ENCODE measurements at places on chromosomes 2 and 18. TPM values are rescaled to one million over a fixed set of nuclear protein-coding genes. Genes with fewer than 3 reads are reported as not detected.

FBXO41 gene
- 25.3 TPM for total RNA-seq

SLC5A7 gene
- total RNA-seq, result not detected

CNRIP1 gene
- total RNA-seq, result not detected

PAX8 gene
- 0.76 TPM for total RNA-seq

UGT1A6 gene
- total RNA-seq, result not detected

IMMT gene
- 160 TPM for total RNA-seq

GRB14 gene
- not detected for total RNA-seq

TMEFF2 gene
- total RNA-seq, result not detected

- no peaks in the 10 kb centered on the region for H3K27me3 ChIP-seq
- no peak overlapping the region for H3K27ac ChIP-seq
- DNase-seq, result no peak
- H3K36me3 ChIP-seq, result no peaks in the 10 kb centered on the region
- no peak overlapping the region for H3K4me3 ChIP-seq
- no peaks in the 10 kb centered on the region for H3K4me1 ChIP-seq
These were observed 179.0 kb downstream of the SMAD7 start for GRCh38 chr18:48771641-48772375.

GRCh38 chr18:80004600-80005342 is 16.4 kb upstream of the TXNL4A start:
- no peak overlapping the region for H3K4me3 ChIP-seq
- H3K27ac ChIP-seq, result no peak overlapping the region
- H3K4me1 ChIP-seq, result no peaks in the 10 kb centered on the region

DNA sequence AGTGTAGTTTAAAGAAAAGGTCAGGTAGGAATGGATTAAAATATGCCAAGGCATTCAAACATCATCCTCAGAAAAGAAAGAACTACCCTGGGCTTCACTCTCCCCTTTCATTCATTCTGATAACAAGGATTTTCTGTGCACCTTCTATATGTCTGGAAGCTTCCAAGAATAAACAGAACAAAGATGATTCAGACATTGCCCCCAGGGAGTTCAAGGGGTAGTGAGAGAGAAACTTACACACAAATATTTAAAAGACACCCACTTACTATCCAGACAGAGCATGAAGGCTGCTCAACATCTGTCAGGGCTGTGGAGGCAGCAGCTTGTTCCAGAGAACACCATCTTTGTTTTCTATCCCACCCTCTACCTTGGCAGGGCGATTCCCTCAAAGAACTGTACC is 140.5 kb downstream of the ALK start:
- H3K27ac ChIP-seq, result no peak overlapping the region
- H3K36me3 ChIP-seq, result no peaks in the 10 kb centered on the region
- H3K27me3 ChIP-seq, result no peaks in the 10 kb centered on the region
- no peak overlapping the region for H3K4me3 ChIP-seq
- no peaks in the 10 kb centered on the region for H3K4me1 ChIP-seq
- no peak for DNase-seq

- no peaks in the 10 kb centered on the region for H3K4me1 ChIP-seq
- H3K27ac ChIP-seq, result no peak overlapping the region
- H3K27me3 ChIP-seq, result peaks cover 13% of the 10 kb centered on the region
These were observed 46.9 kb downstream of the TTC32 start for GRCh38 chr2:19854596-19855541.

GRCh38 chr2:151869291-151869690 is 41.1 kb upstream of the ARL5A start:
- H3K4me3 ChIP-seq, result no peak overlapping the region
- no peak for DNase-seq
- H3K27me3 ChIP-seq, result peaks cover 11% of the 10 kb centered on the region
- no peaks in the 10 kb centered on the region for H3K4me1 ChIP-seq
- H3K36me3 ChIP-seq, result no peaks in the 10 kb centered on the region
- no peak overlapping the region for H3K27ac ChIP-seq

- peak overlapping the region; percentile 45 for H3K4me3 ChIP-seq
- H3K27me3 ChIP-seq, result no peaks in the 10 kb centered on the region
- DNase-seq, result no peak
- peaks cover 3% of the 10 kb centered on the region for H3K36me3 ChIP-seq
These were observed 776.2 kb downstream of the RNF144A start for GRCh38 chr2:7693246-7694075.

GRCh38 chr2:166332106-166332505 is 43.6 kb downstream of the SCN9A start:
- no peak overlapping the region for H3K4me3 ChIP-seq
- no peaks in the 10 kb centered on the region for H3K36me3 ChIP-seq
- no peak for DNase-seq
- H3K27me3 ChIP-seq, result no peaks in the 10 kb centered on the region
- H3K4me1 ChIP-seq, result no peaks in the 10 kb centered on the region

- no peak overlapping the region for H3K27ac ChIP-seq
- H3K27me3 ChIP-seq, result no peaks in the 10 kb centered on the region
These were observed 120.7 kb downstream of the CYP26B1 start for GRCh38 chr2:72026819-72027425.

GRCh38 chr2:60853531-60853930 is 27.8 kb upstream of the REL start:
- peaks cover 3% of the 10 kb centered on the region for H3K4me1 ChIP-seq
- H3K27me3 ChIP-seq, result no peaks in the 10 kb centered on the region
- no peak overlapping the region for H3K4me3 ChIP-seq
- no peak for DNase-seq

DNA sequence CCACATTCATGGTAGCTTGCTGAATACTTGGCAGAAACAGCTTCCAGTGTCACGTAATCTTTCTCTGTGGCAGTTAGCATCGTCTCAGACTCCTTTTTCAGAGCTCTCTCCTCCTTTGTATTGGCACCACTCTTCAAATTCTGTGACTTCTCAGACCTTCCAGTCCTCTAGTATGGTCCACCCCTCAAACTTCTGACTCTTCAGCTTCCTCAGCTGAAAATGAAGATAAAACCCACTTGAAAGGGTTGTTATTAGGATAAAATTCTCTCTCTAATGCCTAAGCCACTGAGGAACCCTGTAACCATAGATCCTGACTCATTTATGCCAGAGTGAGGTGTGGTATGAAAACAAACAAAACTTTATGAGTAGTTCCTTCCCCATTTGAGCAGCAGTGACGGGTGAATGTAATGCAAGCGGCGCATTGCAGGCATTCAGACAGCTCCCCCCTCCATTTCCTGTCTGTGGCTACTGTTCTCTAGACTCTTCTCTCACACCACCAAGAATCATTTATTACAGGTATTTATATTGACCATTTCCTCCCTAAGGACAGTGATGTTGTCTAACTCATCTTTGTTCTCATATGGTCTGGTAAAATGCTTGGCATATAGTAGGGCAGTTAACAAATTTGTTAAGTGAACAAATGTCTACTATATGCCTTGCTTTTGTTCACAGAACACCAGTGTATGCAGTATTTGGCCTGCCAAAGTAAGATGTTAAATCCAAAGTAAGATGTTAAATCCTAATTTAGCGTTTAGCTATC is 35.3 kb downstream of the GALNT1 start:
- peaks cover 2% of the 10 kb centered on the region for H3K36me3 ChIP-seq
- DNase-seq, result peak; percentile 57

GRCh38 chr2:230872151-230872967 is 7.6 kb downstream of the ITM2C start:
- H3K4me1 ChIP-seq, result peaks cover 3% of the 10 kb centered on the region
- no peak overlapping the region for H3K27ac ChIP-seq
- DNase-seq, result no peak

- no peak overlapping the region for H3K27ac ChIP-seq
- H3K36me3 ChIP-seq, result no peaks in the 10 kb centered on the region
- H3K4me1 ChIP-seq, result no peaks in the 10 kb centered on the region
- H3K4me3 ChIP-seq, result no peak overlapping the region
- no peaks in the 10 kb centered on the region for H3K27me3 ChIP-seq
These were observed 133.6 kb upstream of the MC4R start for GRCh38 chr18:60506190-60506589.

GRCh38 chr2:12715258-12716031 is 1.3 kb upstream of the TRIB2 start:
- no peak overlapping the region for H3K27ac ChIP-seq
- H3K4me1 ChIP-seq, result peaks cover 41% of the 10 kb centered on the region
- peak overlapping the region; percentile 85 for H3K4me3 ChIP-seq
- DNase-seq, result no peak

GRCh38 chr2:219165058-219165911 is 4.5 kb downstream of the SLC23A3 start:
- no peak for DNase-seq
- H3K4me3 ChIP-seq, result no peak overlapping the region
- H3K27me3 ChIP-seq, result no peaks in the 10 kb centered on the region
- H3K4me1 ChIP-seq, result peaks cover 12% of the 10 kb centered on the region
- no peaks in the 10 kb centered on the region for H3K36me3 ChIP-seq

DNA sequence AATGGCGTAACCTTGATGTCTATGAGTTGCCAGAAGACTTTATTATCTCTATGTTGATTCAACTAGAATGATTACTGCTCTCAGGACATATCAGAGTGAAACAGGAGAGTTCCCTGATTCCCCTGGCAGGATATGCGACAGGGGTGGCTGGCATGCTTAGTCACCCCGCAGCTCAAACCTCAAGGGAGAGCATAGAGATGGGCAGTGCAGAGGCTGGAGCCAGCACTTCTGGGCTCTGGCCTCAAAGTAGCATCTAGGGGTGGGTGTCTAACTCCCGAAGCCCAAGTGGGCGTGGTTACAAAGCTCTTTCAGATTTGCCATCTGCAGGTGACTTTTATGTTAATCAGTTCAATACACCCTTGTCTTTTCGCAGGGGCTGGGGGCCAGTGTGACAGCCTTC is 391.6 kb downstream of the ADCYAP1 start:
- H3K4me3 ChIP-seq, result no peak overlapping the region
- no peak for DNase-seq
- no peaks in the 10 kb centered on the region for H3K27me3 ChIP-seq
- H3K36me3 ChIP-seq, result no peaks in the 10 kb centered on the region

Measured in activated T-helper 2 cell treated with anti-CD3 and anti-CD28 coated beads, Interferon-gamma antibody, Interleukin-2, Interleukin-4, amounts not matched to agents 10 μg/mL and 5 μg/mL and 100 μg/mL, durations not matched to agents 14 hours and 24 hours and 36 hours (primary cell).